Neural crest cell (in vitro differentiated cells): ENCODE measurements at places on chromosomes 6 and 20. TPM values are rescaled to one million over a fixed set of nuclear protein-coding genes. Genes with fewer than 3 reads are reported as not detected.

DNA sequence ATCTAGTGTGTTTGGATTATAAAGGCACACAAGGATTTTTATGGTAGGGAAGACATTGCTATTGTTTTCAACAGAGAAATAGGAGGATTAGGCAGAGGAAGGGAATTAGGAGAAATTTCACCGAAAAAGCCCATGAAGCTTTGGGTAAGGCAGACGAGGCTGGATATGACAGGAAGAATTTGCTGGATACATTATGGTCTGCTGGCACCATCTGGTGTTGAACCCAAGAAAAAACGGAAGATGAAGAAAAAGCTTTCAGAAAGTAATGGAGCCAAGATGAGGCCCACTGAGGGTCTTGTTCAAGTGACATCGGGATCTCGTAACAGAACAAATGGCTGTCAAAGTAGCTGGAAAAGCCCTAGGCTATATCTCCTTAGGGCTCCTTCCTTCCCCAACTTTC lies 56.5 kb downstream of the OR2J2 start:
- no peak for DNase-seq

DNA sequence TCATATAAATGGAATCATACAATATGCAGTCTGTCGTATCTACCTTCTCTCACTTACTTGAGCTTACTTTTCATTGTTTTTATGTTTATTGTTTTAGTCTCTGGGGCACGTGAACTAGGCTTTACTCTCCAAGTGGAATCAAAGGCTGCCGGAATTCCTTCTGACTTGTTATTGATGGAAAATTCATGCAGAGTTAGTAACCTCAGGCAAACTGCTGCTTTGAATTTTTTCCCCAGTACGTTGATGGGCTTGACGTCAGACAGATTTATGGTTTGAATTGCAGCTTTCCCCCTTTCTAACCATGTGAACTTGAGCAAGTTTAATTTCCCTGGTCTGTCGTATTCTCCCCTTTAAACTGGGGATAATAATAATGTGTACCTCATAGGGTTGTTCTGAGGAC lies 68.6 kb downstream of the ZDHHC14 start:
- no peak for DNase-seq

DNA sequence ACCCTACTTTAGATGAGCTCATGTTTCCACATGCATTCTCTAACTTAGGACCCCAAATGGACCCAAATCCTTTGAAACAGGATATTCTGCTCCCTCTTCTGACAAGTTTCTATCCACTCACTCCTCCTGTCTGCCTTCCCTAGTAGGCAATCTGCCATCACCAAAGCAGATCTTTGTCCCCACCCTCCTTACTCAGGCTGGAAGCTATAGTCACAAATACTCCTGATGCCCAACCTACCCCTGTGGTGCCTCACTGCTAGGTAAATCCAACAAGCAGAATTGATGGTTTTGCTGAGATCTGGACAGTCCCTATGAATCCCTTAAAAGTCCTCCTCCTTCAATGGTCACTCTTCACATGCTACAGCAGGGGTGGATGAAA lies 21.7 kb downstream of the ELOVL5 start:
- no peak for DNase-seq

The ENPP1 gene
- total RNA-seq = 4.0 and 4.9 TPM in 2 replicates

The HSPA12B gene
- 1.1 and 1.3 TPM in 2 replicates for total RNA-seq

The OXT gene
- not detected in 2 replicates for total RNA-seq
